ENCODE measurements at places on chromosomes 4 and X. TPM values are rescaled to one million over a fixed set of nuclear protein-coding genes. Genes with fewer than 3 reads are reported as not detected.
A peak's percentile ranks its signal among the peaks of the same experiment; 100 is the strongest.

GRCh38 chr4:32697281-32697814 lies 1977.2 kb downstream of the PCDH7 start:
- H3K27ac ChIP-seq: no peak overlapping the region
- no peak for DNase-seq
- no peak overlapping the region for H3K4me3 ChIP-seq
- H3K27me3 ChIP-seq: no peaks in the 10 kb centered on the region
- H3K36me3 ChIP-seq: no peaks in the 10 kb centered on the region

GRCh38 chr4:1009542-1010394 lies 1.7 kb upstream of the FGFRL1 start:
- peaks cover 43% of the 10 kb centered on the region for H3K27me3 ChIP-seq
- H3K36me3 ChIP-seq: no peaks in the 10 kb centered on the region
- H3K27ac ChIP-seq: no peak overlapping the region
- DNase-seq: peak; percentile 97
- H3K4me3 ChIP-seq: peak overlapping the region; percentile 63

DNA sequence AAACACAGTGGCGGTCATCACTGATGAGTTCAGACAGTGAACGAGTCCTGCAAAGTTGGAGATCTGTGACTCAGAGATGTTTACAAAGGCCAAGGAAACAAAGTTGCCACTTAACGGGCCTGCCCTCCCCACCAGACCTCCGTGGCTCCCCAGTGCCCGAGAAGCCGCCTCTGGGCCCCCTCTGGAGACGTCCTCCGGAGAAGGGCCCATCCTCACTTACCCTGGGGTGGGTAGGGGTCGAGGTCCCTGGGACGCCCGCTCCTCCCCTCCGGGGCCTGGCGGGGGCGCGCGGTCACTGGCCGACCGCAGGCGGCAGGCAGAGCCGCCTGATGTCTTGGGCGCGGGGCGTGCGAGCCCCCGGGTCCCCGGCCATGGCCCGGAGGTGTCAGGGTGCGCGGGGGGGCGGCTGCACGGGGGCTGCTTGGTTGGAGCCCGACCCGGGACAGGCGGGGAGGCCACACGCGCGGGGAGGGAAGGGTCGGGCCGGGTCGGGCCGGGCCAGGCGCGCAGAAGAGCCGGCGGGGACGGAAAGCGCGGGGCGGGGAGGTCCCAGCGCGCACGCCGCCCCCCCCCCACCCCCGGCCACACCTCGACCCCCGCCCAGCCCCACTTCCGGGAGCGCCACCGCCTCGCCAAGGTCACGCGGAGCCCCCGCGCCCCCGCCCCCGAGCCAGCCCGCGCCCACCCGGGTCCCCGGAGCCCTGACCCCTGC lies 529 bp downstream of the DHRSX start:
- H3K36me3 ChIP-seq: peaks cover 13% of the 10 kb centered on the region
- DNase-seq: peak; percentile 84
- H3K27me3 ChIP-seq: no peaks in the 10 kb centered on the region
- peak overlapping the region; percentile 92 for H3K4me3 ChIP-seq
- peak overlapping the region; percentile 44 for H3K27ac ChIP-seq
- peaks cover 19% of the 10 kb centered on the region for H3K4me1 ChIP-seq

DNA sequence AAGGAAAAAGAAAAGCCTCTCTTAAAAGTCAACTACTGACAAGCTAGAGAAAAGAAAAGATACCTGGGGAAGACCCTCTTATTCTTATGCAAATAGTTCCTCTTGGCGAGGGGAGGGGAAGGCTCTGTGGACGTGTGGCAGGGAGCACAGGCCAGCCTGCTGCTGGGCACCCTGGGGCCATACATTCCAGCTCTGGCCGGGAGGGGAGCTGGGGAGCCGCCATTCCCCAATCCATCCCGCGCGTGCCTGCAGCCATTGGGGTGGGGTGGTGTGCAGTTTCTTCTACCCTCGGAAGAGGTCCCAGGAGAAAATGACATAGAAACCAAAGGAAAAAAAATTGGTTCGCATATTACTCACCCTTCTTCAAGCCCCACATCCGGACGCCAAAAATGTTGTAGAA lies 1496.4 kb downstream of the RPA4 start:
- H3K36me3 ChIP-seq: no peaks in the 10 kb centered on the region
- no peak for DNase-seq
- H3K4me1 ChIP-seq: no peaks in the 10 kb centered on the region
- H3K27me3 ChIP-seq: no peaks in the 10 kb centered on the region

GRCh38 chr4:168604496-168605373 lies 107.9 kb downstream of the PALLD start:
- no peak overlapping the region for H3K4me3 ChIP-seq
- H3K27ac ChIP-seq: peak overlapping the region; percentile 66
- H3K36me3 ChIP-seq: no peaks in the 10 kb centered on the region
- H3K4me1 ChIP-seq: peaks cover 39% of the 10 kb centered on the region

- H3K27me3 ChIP-seq: no peaks in the 10 kb centered on the region
- no peaks in the 10 kb centered on the region for H3K36me3 ChIP-seq
- no peak overlapping the region for H3K27ac ChIP-seq
- no peak for DNase-seq
Observed at GRCh38 chrX:142898164-142898563, 127.6 kb upstream of the SPANXN4 start.

The STBD1 gene
- polyA plus RNA-seq: 1.8 TPM

The ZBED1 gene
- polyA plus RNA-seq: 16.7 TPM

GRCh38 chr4:36325926-36326325 lies 44.5 kb downstream of the DTHD1 start:
- H3K27ac ChIP-seq: no peak overlapping the region
- DNase-seq: no peak
- no peaks in the 10 kb centered on the region for H3K27me3 ChIP-seq
- no peak overlapping the region for H3K4me3 ChIP-seq

The IRS4 gene
- not detected for polyA plus RNA-seq

DNA sequence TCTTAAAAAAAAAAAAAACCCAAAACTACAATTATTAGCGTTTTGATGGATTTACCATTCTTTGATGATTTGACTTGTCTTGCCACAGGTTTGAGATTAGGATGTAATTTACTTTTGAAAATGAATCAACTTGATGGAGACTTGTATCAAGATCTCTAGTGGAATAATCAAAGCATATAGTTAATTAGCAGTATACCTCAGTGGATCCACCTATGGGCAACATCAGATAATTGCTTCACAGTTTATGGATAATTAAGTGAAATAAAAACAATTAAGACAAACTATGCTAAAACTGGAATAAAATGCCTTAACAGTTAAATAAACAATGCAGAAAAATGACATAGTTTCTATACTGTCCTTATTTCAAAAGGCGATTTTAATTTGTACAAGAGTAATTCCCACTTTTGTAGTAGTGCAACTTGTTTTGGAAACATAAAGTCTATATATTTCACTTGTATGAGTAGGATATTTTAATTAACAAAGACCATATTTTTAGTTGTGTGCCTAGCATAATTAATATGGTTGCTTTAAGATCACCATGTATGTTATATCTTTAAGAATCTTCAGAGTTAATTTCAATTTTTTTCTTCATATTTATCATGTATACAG lies 4.2 kb downstream of the CPEB2 start:
- peaks cover 16% of the 10 kb centered on the region for H3K4me1 ChIP-seq
- no peak for DNase-seq
- peak overlapping the region; percentile 88 for H3K4me3 ChIP-seq
- peak overlapping the region; percentile 69 for H3K27ac ChIP-seq

GRCh38 chr4:86921608-86922252 lies 13.1 kb upstream of the AFF1 start:
- H3K27me3 ChIP-seq: no peaks in the 10 kb centered on the region
- no peak overlapping the region for H3K27ac ChIP-seq
- no peak for DNase-seq
- no peaks in the 10 kb centered on the region for H3K4me1 ChIP-seq

The ZMAT1 gene
- polyA plus RNA-seq: 3.8 TPM

GRCh38 chrX:19698122-19698521 lies 182.8 kb upstream of the MAP3K15 start:
- peaks cover 11% of the 10 kb centered on the region for H3K4me1 ChIP-seq
- no peaks in the 10 kb centered on the region for H3K27me3 ChIP-seq
- H3K36me3 ChIP-seq: no peaks in the 10 kb centered on the region

The TEX13D gene
- not detected for polyA plus RNA-seq

The TKTL2 gene
- not detected for polyA plus RNA-seq
